ENCODE measurements at places on chromosomes 11 and 22.
A peak's percentile ranks its signal among the peaks of the same experiment; 100 is the strongest.

DNA sequence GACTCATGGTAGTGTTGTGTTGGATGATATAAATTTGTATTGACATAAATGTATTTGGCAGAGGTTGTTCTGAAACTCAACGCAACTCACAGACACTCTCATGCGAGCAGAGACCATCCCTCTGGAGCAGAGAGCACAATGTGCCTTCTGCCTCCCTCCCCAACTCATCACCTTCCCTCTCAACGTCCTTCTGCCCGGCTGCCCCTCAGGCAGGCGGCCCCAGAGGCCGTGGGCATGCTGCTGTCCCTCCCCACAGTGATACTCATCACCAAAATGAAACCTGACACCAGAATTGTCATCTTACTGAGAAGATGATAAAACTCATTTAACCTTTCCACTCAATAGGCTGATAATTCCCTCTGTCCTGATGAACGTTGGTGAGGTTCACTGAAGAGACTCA is 260.6 kb downstream of the ETS1 start:
- no peak for DNase-seq

- no peak for DNase-seq
Measured at GRCh38 chr22:35367331-35367886, 13.5 kb upstream of the HMOX1 start.

GRCh38 chr11:43784866-43785265 is 95.8 kb upstream of the ALKBH3 start:
- no peak for DNase-seq

- no peak for DNase-seq
Measured at GRCh38 chr22:32574958-32575910, 100.6 kb downstream of the FBXO7 start.

DNA sequence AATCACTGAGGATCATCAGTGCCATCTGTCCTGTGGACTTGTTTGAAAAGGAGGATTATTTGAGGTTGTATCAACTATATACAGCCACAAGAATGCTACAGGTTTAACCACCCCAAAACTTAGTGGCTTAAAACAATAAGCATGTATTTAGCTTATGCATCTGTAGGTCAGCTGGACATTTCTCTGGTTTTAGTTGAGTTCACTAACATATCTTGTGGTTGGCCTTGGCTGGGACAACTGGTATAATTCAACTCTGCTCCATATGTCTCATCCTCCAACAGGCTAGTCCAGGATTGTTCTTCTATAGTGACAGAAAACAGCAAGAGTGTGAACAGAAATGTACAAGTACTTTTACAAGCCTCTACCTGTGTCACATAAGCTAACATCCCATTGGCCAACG is 49.9 kb upstream of the SOX6 start:
- DNase-seq = no peak

DNA sequence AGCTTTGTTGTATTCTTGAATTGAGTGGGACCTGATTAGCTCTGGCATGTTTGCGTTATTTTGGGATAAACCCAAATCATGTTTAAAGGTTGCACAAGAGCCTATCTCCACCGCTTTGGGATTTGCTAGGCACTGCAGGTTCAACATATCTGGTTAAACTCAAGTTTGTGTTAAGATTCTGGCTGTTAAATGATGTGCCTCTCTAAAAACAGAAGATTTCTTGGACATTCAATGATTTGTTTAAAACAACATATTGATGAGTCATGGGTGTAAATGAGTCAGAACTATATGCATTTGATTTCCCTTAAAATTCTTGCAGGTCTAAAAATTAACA is 67.4 kb downstream of the AMOTL1 start:
- no peak for DNase-seq

DNA sequence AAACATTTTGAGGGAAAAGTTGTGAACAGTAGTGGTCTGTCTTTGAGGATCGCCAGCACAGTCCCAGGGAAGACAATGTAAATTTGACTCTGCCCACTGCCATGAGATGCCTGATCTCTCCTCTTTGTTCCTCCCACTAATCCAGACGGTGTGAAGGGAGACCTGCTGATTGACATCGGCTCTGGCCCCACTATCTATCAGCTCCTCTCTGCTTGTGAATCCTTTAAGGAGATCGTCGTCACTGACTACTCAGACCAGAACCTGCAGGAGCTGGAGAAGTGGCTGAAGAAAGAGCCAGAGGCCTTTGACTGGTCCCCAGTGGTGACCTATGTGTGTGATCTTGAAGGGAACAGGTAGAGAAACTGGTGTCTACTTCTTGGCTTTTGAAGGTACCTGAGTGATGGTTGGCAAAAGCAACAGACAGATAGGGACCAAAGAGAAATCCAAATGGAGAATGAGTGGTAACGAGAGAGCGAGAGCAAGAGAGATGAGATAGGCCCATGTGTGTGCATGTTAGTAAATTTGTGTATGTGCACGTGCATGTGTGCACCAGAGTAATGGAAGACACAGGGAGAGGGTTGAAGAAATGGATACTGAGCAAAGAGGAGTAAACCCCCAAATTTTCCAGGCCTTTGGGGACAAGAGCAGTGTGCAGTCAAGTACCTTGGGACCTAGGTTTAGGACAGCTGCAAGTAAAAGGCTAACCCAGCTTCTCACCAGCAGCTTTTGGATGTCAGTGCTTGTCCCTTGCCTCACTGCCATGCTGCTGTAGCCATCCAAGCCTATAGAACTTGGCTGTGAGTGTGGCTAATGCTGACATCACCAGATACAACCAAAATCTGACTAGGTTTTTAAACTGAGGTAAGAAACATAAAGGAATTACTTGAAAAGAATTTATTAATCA is 1.9 kb downstream of the NNMT start:
- no peak for DNase-seq

DNA sequence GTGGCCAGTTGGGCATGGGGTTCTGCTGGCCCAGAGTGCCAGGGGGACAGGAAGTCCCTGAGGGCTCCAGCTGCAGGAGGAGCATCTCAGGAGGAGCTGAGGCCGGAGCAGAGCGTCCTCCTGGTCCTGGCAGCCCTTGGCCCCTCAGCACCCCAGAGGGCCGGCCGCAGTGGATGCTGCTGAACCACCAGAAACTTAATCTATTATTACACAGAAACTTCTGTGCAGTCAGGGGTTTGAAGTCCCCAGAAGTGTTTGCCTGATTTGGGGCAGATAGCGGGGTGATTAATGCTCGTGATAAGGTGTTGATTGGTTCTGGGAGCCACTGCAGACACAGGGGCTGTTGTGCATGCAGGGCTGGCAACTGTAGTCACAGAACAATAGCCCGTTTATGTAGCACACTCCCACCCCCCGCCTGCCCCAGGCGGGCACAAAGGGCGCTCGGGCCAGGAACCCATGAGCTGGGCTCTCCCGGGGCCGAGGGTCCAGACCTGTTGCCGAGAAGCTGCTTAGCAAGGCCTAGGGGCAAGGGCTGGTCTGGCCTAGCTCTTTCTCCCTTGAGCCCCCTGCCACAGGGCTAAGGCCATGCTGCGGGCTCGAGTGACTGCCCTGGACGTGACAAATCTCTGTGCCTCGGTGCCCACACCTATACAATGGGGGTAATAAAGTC is 29.0 kb upstream of the KCNQ1OT1 start:
- DNase-seq = no peak

GRCh38 chr11:70536051-70536877 is 137.9 kb downstream of the CTTN start:
- no peak for DNase-seq

DNA sequence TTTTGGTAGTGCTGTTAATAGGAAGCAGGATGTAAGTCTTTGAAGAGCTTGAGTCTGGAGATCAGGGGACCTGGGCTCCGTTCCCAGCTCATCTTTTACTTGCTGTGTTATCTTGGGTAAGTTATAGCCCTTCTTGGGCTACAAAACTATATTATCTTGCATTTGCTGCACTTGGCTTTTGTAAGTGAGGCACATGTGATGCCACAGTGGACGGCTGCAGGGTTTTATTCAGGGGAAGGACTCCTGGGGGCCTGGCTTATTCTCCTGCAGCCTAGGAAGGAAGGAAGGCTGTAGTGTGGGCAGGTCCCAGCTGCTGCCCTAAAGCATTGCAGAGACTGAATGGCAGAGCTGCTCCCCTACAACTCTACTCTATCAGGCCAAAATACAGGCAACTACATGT is 6.4 kb downstream of the CD82 start:
- no peak for DNase-seq

- DNase-seq = no peak
Measured at GRCh38 chr11:134367781-134368180, 36.0 kb downstream of the GLB1L2 start.

GRCh38 chr22:36049678-36049997 is 21.0 kb upstream of the RBFOX2 start:
- DNase-seq = no peak

- DNase-seq = no peak
Measured at GRCh38 chr11:13692172-13692571, 23.7 kb downstream of the FAR1 start.

GRCh38 chr11:86940122-86940777 is 14.9 kb downstream of the FZD4 start:
- DNase-seq = no peak

- peak; percentile 53 for DNase-seq
Measured at GRCh38 chr11:6705905-6706535, 22.9 kb upstream of the MRPL17 start.

Measured in activated CD8-positive, alpha-beta T cell treated with anti-CD3 and anti-CD28 coated beads, Interleukin-2, amount 10 ng/mL, durations not matched to agents 7 days and 5 days (primary cell).